ENCODE measurements at places on chromosomes 11 and 22. TPM values are rescaled to one million over a fixed set of nuclear protein-coding genes. Genes with fewer than 3 reads are reported as not detected.

DNA sequence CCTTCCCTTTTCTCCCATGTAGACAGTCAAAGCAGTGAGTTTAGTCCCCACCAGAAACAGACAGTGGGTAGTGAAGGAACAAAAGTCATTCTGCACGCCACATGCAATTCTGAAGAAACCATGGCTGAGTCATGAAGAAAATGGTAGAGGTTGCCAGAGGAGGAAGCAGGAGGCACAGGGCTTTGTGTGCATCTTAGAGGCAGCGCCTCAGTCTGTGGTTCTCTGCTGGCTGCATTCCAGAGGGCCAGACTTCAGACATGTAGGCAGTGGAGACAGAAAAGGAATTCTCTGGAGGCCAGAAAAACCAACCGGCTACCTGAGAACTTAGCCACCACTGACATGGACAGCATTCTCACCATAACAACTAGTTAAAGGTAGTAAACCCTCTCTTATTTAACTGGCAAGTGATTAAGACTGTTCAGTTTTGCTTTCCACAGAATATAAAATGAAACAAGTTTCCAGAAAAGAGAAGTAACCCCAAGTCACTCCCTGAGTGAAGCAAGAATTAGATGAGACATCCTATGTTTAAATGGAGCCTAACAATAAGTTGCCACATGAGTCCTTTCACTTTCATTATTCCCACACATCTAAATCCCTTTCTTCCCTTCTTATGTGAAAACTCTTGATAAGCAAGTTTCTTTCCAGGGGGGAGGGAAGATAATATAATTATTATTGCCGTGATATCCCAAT lies 556.1 kb downstream of the SOX6 start:
- no peak for DNase-seq

DNA sequence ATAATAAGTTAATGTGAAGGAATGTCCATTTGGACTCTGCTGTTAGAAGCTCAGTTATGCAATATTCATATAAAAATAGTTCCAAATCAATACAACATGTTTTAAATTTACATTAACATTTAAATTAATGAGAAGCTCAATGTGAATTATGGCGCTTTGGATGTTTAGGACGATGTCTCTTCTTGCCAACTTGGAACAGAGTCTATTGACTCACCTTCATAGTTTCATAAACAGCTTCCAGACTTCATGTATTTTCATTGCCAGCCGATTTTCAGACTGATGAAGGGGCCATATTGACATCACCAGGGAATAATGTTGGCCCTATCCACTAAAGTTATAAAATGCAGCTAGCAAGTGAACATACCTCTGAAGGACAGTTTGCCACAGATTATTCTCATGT lies 1136.2 kb downstream of the LRRC4C start:
- no peak for DNase-seq

- no peak for DNase-seq
Observed at GRCh38 chr11:28759311-28759710, 651.1 kb downstream of the METTL15 start.

DNA sequence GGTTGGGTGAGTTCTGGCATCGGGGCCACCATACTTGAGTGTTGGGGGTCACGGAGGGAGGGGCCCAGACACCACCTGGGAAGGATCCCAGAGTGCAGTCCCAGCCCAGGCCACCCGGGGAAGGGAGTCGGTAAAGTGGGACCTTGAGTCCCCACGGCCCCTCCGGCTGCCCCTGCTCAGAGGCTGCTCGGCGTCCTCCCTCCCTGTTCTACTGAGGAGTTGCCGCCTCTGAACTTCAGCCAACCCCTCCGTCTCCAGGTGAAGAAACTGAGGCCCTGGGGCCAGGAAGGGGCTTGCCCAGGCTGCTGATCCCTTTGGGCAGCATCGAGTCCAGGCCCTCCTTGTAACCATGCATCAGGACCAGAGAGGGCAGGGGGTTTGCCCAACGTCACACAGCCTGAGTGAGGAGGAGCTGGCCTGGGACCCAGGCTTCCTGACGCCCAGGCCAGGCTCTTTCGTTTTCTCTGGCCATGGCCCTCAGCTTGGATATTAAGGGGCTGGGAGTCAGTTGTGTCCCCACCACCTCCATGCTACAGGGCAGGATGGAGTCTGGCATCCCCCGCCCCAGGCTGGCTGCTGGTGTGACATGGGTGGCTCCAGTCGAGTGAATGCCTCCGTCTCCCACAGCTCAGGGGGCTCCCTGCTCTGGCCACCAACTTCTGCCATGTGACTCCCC lies 1.3 kb downstream of the PARVG start:
- no peak for DNase-seq

PRMT3 gene
- 9.4 TPM for polyA plus RNA-seq

HDHD5 gene
- polyA plus RNA-seq = 35.7 TPM
